Activated T-cell treated with anti-CD3 and anti-CD28 coated beads for 1 hour (primary cell): ENCODE measurements at places on chromosomes 2 and 18.

DNA sequence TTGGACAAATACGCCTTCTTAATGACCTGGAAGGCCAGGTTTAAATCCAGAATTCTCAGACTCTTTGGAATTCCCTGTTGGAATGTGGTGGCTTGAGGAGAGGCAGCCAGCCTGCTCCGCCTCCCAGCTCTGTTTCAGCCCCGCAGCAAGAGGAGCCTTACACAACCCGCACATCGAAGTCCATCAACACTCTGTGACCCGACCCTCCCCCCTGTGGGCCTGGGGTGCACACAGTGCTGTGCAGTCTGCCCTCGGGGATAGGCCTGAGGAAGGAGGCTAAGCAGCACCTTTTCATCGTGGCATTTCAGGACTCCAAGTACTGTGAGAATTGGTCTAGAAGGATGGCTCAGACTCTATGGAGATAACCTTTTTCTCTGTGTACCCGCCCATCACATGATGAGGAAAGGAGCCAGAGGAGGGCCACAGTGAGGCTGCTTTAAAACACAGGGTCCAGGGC lies 73.7 kb downstream of the GREB1L start:
- DNase-seq = no peak

- no peak for DNase-seq
Observed at GRCh38 chr2:8636041-8636491, 45.8 kb upstream of the ID2 start.

DNA sequence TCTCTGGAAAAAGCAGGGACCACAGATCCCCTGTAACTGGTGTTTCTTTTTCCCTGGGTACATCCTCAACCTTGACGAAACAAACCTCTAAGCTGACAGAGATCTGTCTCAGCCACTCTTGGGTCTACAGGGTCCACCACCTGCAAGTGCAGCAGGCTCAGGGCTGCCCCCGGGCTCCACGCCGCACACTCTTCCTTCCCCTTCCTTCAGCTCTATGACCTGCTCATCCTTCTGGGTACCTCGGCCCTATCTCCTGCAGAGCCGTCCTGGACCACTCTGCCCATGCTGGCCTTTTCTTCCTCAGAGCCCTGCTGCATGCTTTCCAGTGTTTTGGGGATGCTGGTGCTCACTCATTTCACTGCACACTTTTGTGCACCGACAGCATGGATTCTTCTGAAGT lies 27.5 kb downstream of the TUBB6 start:
- no peak for DNase-seq

DNA sequence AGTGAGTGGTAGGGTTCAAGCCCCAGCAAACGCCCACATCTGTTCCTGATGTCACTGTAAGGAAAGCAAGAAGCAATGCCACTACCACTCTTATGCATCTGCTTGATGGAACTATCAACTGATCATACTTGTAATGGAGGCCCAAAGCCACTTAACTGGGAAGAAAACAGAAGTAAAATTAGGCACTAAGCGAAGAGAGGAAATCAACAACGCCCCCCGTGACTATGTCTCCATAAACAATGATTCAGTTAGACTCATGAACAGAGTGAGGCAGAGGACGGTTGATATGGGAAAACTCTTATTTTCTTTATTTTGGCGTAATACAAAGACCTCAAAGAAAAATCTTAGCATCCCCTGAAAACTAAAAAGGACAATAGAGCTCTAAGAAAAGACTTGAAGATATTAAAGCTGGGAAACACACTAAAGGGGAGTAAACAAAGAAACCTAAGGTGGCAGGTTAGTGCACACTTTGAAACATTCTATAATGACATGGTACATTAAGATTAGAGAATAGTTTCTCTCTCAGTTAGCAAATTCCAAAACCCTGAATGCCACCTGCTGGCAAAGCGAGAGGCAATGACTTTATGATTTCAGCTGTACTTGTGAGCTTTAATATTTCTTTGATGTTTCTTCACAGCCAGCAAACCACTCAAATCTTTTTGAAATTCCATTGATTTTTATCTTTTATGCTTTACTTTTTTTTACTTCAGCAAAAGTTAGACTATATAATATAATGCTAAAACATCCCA lies 86.5 kb downstream of the LRP2 start:
- no peak for DNase-seq

DNA sequence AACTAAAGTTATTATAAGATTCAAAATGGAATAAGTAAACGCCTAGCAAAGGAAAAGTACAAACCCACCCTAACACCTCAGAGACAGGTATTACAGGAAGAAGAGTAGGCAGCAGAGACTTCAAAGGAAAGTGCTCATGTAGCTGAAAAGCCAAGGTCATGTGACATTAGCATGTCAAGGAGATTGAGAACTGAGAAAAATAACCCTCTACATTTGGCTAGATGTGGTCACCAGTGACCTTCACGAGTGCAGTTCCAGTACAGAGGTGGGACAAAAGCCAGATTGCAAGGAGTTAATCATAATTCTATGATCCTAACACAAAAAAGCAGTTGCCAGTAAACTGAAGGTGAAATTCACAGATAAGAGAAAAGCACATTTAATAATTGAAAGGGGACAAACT lies 252.7 kb downstream of the ZEB2 start:
- DNase-seq = no peak

- no peak for DNase-seq
Observed at GRCh38 chr2:33077844-33078243, 131.1 kb downstream of the LTBP1 start.

DNA sequence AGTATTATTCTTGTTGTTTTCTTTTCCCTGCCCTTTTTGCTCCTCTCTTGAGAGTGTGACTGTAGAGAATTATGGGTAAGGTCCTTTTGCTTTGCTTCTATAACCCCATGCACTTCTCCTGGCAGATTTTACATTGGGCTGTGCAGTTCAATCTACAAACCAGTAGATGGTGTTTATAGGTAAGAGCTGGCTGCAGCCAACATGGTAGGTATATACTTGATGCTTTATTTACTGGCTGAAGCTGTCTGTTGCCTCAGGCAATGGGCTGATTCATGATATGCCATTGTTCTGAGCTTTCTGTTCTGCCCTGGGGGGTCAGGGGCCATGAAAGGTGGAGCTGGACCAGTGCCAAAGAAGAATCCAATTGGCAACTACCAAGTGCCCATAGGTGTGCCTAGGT lies 48.3 kb upstream of the MYL1 start:
- no peak for DNase-seq

DNA sequence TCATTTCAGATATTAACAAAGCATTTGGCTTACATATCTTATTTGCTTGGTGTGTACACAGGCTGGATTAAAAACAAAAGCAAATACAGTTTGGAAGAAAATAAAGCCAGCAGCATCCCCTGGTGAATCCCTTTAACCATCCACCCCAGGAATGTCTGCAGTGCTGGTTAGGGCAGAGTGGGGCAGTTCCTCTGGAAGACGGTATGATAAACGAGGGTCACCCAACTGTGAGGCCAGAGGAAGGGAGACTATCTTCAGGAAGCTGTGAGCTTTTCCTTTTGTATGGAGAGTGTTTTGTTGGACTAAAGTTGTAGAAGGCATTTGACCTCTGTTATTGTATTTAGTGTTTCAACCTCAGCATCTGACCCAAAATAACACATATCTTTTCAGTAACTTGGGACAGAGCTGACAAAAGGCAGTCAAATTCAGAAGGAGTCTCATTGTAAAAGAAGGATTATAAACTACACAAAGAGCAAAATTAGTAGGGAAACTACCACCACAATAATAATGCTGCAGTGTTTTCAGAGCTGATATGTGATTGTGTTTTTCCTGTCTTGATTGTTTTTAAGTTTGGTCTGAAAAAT lies 159.1 kb downstream of the FMNL2 start:
- no peak for DNase-seq

DNA sequence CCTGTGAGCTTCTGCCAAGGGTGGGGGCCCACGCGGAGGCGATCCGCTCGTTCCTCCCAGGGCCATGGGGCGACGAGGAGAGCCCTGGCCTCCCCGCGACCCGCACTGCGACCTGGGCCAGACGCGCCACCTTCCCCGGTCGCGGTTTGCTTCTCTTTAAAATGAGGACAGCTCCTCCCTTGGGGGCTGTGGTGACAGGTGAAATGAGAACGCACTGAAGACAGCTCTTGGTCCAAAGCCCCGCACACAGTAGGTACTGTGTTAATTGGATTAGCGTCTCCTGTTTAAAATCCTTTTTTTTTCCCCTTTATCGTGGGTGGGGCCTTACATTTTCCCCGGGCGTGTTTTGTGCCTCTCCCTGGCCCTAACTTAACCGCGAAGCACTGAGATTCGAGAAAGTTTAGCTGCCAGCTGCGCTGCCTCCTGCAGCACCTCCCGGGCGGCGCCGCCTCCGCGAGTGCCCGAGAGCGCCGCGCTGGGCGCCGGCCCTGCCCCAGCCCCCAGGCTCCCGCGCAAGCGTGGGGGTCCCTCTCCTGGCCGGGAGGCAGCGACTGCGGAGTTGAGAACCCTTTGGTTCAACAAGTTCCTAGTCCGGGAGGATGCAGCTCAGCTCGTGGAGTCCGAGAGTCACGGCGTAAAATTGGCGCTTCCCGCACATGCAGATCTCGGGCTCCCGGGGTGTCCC lies 1.1 kb downstream of the HPCAL1 start:
- peak; percentile 29 for DNase-seq

DNA sequence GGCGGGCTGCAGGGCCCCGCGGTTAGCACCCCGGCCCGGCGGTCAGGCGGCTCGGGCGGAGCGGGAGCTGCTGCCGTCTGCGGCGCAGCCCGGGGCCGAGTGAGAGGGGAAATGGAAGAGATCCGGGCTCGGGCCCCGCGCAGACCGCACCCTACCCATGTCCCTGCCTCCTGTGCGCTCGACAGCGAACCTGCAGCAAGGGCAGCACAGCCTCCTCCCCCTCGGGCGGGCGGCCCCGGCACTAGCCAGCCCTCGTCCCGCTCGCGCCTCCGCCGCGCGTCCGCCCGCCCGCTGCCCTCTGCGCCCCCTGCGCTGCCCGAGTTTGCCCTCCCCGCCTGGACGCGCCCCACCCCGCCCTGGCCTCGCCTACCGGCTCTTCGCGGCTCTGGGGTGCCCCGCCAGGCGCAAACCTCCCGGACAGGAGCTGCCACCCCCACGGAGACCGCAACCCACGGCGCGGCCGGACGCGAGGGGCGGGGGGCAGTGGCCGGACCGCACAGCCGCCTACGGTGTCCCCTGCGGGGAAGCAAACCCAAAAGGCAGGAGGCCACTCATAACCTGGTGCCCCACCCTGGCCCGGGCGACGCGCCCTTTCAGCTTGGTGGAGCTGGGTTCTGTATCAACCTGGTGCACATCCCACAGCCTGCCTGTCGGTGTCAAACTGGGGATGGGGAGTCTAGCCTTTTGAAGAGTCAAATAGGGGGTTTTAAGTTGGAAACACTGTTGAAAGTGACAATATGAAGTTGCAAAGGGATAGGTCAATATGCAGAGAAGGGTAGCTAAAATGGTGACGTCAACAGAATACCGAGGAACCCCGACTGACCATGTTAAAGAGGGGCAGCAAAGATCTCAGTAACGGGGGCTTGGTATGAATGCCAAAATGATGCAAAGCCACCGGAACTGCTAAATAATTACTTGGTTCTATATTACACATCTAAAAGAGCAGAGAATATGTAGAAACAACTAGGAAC lies at the start of gene IHH:
IHH (minus strand) TSS at position 101 of the 971 bp plus-strand sequence. CDS start 454 bp downstream, outside the sequence.
- no peak for DNase-seq

GRCh38 chr2:82320296-82320695 lies 2015.7 kb upstream of the LRRTM1 start:
- DNase-seq = no peak

- no peak for DNase-seq
Observed at GRCh38 chr2:69164061-69164778, 151.2 kb downstream of the ANTXR1 start.

DNA sequence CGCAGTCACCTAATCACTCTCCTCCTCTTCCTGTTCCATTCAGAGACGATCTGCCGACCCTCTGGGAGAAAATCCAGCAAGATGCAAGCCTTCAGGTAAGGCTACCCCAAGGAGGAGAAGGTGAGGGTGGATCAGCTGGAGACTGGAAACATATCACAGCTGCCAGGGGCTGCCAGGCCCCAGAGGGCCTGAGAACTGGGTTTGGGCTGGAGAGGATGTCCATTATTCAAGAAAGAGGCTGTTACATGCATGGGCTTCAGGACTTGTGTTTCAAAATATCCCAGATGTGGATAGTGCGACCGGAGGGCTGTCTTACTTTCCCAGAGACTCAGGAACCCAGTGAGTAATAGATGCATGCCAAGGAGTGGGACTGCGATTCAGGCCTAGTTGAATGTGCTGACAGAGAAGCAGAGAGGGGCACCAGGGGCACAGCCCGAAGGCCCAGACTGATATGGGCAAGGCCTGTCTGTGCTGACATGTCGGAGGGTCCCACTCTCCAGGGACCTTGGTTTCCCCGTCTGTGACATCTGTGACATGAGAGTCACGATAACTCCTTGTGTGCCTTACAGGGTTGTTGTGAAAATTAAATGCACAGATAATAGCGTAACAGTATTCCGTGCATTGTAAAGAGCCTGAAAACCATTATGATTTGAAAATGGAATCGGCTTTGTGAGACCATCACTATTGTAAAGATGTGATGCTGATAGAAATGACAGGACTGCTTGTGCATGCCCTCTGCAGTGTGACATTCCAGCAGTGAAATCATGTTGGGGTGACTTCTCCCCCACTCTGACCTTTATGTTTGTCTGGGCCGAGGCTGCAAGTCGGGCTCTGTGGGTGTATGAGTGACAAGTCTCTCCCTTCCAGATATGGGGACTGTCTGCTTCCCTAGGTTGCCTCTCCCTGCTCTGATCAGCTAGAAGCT lies 510 bp downstream of the IL1RN start:
- DNase-seq = no peak

- no peak for DNase-seq
Observed at GRCh38 chr2:64766841-64767669, 113.3 kb upstream of the SERTAD2 start.

- DNase-seq = no peak
Observed at GRCh38 chr2:205524656-205525055, 157.6 kb upstream of the NRP2 start.

- no peak for DNase-seq
Observed at GRCh38 chr2:37507703-37508102, 163.3 kb downstream of the QPCT start.

DNA sequence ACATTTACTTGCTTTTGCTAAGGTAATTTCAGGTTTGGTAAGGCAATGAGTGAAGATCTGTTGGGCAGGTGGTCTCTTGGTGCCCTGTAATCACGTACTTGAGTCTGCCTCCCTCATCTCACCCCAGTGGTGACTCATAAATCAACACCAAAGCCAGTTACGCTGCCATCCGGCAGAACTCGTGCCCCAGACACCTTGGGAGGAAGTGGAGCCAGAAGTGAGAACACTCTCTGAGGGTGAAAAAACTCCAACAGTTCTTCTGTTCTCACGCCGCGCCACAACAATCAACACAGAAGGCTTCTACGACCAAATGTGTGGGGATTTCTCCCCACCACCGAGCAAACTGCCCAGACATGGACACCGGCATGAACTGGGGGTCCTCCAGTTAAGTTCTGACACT lies 206.2 kb downstream of the ARL4C start:
- peak; percentile 64 for DNase-seq

- no peak for DNase-seq
Observed at GRCh38 chr2:201267278-201268030, 7.1 kb downstream of the CASP8 start.
